Fibroblast of villous mesenchyme (primary cell): ENCODE measurements at places on chromosomes 7 and 10.

DNA sequence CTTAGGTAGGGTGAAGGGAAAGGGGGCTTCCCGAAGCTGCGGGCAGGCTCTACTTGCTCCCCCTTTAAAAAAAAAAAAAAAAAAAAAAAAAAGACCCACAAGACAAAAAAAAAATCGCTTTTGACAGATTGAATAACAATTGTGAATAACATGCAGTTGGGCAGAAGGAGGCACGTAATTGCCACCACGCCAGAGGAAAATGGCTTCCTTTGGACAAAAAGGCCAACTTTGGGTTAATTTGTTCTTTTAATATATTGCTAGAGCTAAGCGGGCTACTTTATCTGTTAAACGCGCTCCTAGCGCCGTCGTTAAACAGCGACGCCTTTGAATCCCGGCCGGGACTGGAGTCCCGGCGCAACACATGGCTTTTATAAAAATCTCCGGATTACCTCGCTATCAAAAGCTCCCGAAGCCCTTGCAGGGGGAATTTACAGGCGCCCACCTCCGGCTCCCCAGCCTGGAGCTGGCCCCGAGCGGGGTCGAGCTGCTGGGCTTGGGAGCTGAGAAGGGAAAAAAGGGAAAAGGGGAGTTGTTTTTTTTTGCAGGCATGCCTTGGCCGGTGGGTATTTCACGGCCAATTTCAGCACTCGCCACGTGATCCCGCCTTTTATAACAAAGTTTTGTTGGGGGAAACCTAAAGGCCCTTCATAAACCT, 1.2 kb downstream of the HOXA11 start:
- peak; percentile 36 for DNase-seq

DNA sequence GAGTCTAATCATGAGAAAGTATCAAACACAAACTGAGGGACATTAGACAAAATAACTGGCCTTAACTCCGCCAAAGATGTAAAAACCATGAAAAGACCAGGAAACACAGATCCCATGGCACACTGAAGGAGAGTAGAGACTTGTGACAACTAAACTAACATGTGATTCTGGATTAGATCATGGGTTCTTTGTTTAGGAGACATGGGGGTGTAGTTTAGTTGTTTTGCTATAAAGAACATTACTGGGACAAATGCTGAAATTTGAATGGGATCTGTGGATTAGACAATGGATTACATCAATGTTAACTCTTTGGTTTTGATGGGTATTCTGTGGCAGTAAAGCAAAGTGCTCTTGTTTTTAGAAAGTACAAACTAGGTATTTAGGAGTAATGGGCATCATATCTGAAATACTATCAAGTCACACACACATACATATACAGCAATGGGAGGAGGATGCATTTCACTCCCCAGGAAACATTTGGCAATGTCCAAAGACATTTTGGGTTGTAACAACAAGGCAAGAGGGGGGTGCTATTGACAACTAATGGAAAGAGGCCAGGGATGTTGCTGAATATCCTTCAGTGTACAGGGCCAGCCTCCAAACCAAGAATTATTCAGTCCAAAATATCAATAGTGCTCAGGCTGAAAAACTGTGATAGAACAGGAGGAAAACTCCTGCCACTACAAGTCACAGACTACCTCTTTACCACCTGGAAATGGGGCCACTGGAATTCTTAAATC, 32.4 kb downstream of the WAPL start:
- DNase-seq, result no peak

- no peak for DNase-seq
Measured at GRCh38 chr10:25232204-25232603, 57.4 kb downstream of the GPR158 start.

GRCh38 chr10:127332631-127333030, 136.2 kb upstream of the INSYN2A start:
- DNase-seq, result no peak

GRCh38 chr7:107678110-107678753, 17.6 kb downstream of the SLC26A4 start:
- DNase-seq, result no peak

GRCh38 chr7:73984481-73985205, 43.3 kb upstream of the ELN start:
- DNase-seq, result no peak

- DNase-seq, result no peak
Measured at GRCh38 chr7:56222866-56223265, 106.6 kb upstream of the NUPR2 start.
